Glomerular endothelial cell (primary cell): ENCODE measurements at places on chromosomes 3 and 15. TPM values are rescaled to one million over a fixed set of nuclear protein-coding genes. Genes with fewer than 3 reads are reported as not detected.

The RETNLB gene
- not detected in 2 replicates for total RNA-seq

The EXD1 gene
- 0.53 TPM in 1 of 2 replicates, not detected in the other for total RNA-seq

The PATL2 gene
- 0.35 and 0.48 TPM in 2 replicates for total RNA-seq

The PEX5L gene
- 0.05 TPM in 1 of 2 replicates, not detected in the other for total RNA-seq

The TMC3 gene
- total RNA-seq = not detected in 2 replicates

The ARRDC4 gene
- 8.0 and 8.4 TPM in 2 replicates for total RNA-seq

The ADCY5 gene
- total RNA-seq = not detected in 2 replicates

The TRIM42 gene
- not detected in 2 replicates for total RNA-seq

The MKRN3 gene
- 0.41 and 0.58 TPM in 2 replicates for total RNA-seq

The RGMA gene
- total RNA-seq = 0.15 and 0.35 TPM in 2 replicates

The RHCG gene
- total RNA-seq = not detected in 2 replicates

The WDR93 gene
- not detected in 2 replicates for total RNA-seq

The GABRA5 gene
- not detected in 2 replicates for total RNA-seq

The ZNF860 gene
- 1.2 and 1.5 TPM in 2 replicates for total RNA-seq

The MME gene
- total RNA-seq = 11.6 and 25.1 TPM in 2 replicates

The ABHD2 gene
- 34.6 and 47.3 TPM in 2 replicates for total RNA-seq

The MYO5A gene
- total RNA-seq = 50.9 and 70.9 TPM in 2 replicates

The CCDC39 gene
- 0.06 TPM in 1 of 2 replicates, not detected in the other for total RNA-seq

The KLHL6 gene
- total RNA-seq = 9.5 and 13.0 TPM in 2 replicates

The GOLGA8G gene
- not detected in 2 replicates for total RNA-seq

The GUCA1C gene
- total RNA-seq = not detected in 2 replicates

The FANCD2OS gene
- not detected in 2 replicates for total RNA-seq

The CTXN2 gene
- not detected in 2 replicates for total RNA-seq

The CALML4 gene
- 6.3 and 7.2 TPM in 2 replicates for total RNA-seq

The FOXL2 gene
- 0.06 and 0.58 TPM in 2 replicates for total RNA-seq

The RAB6B gene
- total RNA-seq = 3.8 and 4.3 TPM in 2 replicates

The NEK10 gene
- 3.4 and 8.5 TPM in 2 replicates for total RNA-seq

The SUCLG2 gene
- total RNA-seq = 32.1 and 39.0 TPM in 2 replicates

The LRTM1 gene
- not detected in 2 replicates for total RNA-seq

The IQCF5 gene
- not detected in 2 replicates for total RNA-seq

The EPM2AIP1 gene
- 8.9 and 9.0 TPM in 2 replicates for total RNA-seq

The DZIP1L gene
- total RNA-seq = 3.5 and 17.7 TPM in 2 replicates

The C15orf62 gene
- not detected in 2 replicates for total RNA-seq

The AGTR1 gene
- 0.12 TPM in 1 of 2 replicates, not detected in the other for total RNA-seq

The DUOX1 gene
- not detected in 2 replicates for total RNA-seq

The ALS2CL gene
- total RNA-seq = 7.8 and 13.5 TPM in 2 replicates

The PPP1R14D gene
- total RNA-seq = not detected in 2 replicates

The STRC gene
- total RNA-seq = 0.15 TPM in 1 of 2 replicates, not detected in the other

The TNIK gene
- 21.4 and 28.5 TPM in 2 replicates for total RNA-seq

The ISY1 gene
- 21.6 and 25.1 TPM in 2 replicates for total RNA-seq

The C3orf49 gene
- not detected in 2 replicates for total RNA-seq

The IL17RD gene
- total RNA-seq = 2.3 and 3.2 TPM in 2 replicates

The GOLGA8R gene
- total RNA-seq = 1.1 and 1.5 TPM in 2 replicates

The RTP1 gene
- total RNA-seq = not detected in 2 replicates

The GTF2E1 gene
- 20.6 and 36.6 TPM in 2 replicates for total RNA-seq

The RASL12 gene
- not detected in 2 replicates for total RNA-seq

The MAPKBP1 gene
- 21.4 and 27.4 TPM in 2 replicates for total RNA-seq

The SEMA5B gene
- total RNA-seq = not detected in 2 replicates

The LEO1 gene
- total RNA-seq = 20.1 and 30.6 TPM in 2 replicates

The ITIH1 gene
- total RNA-seq = not detected in 2 replicates

The C3orf20 gene
- not detected in 2 replicates for total RNA-seq

The SEMA7A gene
- 15.3 and 25.6 TPM in 2 replicates for total RNA-seq

The ATP13A3 gene
- total RNA-seq = 75.0 and 98.2 TPM in 2 replicates
